Activated CD4-positive, alpha-beta T cell treated with anti-CD3 and anti-CD28 coated beads for 1 hour (primary cell): ENCODE measurements at places on chromosomes 3 and 15.

GRCh38 chr15:87778358-87778757 is 478.2 kb downstream of the NTRK3 start:
- DNase-seq: no peak

- DNase-seq: no peak
Observed at GRCh38 chr3:82202269-82202668, 440.8 kb upstream of the GBE1 start.

DNA sequence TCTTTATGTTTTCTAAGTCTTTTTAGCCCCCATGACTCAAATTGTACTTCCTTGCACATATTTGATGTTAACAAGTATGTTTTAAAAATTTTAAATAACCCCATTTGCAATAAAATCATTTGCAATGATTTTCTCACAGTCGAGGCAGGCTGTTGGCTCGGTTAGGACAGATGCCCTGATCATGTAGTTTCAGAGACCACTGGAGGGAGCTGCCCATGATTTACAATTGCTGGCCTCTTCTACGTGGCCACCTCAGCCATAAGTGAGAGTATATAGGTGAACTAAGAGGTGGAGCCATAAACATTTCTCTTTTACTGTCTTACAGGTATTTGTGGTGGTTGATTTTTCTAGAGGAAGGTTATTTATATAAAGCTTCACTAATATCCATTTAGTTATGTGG is 1.7 kb downstream of the DTWD1 start:
- no peak for DNase-seq

- no peak for DNase-seq
Observed at GRCh38 chr3:116265976-116266584, 179.2 kb downstream of the LSAMP start.

- DNase-seq: no peak
Observed at GRCh38 chr3:125478326-125478725, 41.7 kb downstream of the SNX4 start.

DNA sequence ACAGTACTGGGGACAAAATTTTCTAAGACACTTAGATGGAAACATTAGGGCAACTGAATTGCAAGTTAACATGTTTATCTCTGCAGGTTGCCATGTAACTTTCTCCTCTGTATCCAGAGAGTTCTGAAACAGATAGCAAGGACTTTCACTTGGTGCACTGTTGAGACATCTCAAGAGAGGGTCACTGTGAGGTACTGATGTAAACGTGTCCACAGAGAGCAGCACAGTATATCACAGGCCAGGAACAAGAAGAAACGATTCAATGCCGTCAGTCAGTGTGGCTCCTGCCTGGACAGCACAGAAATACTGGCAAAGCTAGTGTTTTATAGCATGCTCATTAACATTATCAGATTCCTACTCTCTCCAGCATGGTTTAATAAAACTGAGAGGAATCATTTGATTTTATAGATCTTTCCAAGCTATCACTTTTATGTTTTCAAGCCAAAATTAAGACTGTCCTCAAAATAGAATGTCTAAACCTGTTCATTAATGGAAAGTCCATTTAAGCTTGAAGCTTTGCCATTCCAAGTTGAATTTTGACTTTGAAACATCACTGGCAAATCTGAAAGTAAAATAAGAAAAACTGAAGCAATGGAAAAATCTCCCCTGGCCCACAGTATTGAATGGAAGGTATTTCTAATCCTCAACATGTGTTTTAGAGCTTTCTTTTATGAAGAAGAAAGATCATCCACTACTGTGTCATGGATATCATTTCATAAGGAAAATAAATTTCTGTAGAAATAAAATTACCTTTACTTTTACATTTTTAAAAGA is 102.7 kb downstream of the IMPG2 start:
- DNase-seq: no peak
